Amniotic stem cell (primary cell): ENCODE measurements at places on chromosomes 2 and 18.

- DNase-seq: no peak
Measured at GRCh38 chr2:63122921-63123320, 72.3 kb downstream of the OTX1 start.

DNA sequence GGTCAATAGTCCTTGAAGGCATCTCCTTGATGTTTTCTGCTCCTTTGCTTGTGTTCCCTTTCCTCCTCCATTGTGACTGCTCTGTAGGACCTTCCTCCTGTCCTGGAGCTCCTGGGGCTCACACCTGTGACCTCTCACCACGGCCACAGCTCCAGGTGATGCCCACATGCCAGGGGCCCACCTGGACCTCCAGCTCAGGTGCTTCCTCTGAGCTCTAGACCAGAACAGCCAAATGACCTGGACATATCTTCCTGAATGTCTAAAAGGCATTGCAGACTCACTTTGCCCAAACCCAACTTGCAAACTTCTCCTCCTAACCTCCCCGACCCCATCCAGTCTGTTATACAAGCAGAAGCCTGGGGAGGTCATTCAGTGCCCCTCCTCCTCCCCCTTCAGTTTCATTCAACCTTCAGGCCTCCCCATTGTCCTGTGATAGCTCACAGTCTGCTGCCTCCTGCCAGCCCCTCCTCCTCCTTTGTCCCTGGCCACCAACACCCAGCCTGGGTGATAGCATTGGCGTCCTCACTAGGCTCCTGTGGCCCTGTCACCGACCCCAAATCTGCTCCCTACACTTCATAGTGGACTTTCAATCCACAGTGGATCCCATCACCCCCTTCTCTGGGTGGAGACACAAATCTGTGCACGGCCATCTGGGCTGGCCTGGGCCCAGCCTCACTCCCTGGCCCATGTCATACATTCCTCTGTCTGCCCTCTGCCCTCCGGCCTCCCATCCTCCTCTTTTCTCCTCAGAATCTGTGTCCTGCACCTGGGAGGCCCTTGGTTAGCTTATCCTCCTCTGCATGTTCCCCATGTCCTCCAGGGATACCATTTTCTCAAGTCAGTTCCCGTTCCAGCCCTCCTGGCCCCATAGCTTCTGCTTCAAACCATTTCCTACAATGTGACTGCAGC is 310.4 kb upstream of the HDAC4 start:
- no peak for DNase-seq

GRCh38 chr18:10814336-10814735 is 288.5 kb downstream of the NAPG start:
- no peak for DNase-seq

DNA sequence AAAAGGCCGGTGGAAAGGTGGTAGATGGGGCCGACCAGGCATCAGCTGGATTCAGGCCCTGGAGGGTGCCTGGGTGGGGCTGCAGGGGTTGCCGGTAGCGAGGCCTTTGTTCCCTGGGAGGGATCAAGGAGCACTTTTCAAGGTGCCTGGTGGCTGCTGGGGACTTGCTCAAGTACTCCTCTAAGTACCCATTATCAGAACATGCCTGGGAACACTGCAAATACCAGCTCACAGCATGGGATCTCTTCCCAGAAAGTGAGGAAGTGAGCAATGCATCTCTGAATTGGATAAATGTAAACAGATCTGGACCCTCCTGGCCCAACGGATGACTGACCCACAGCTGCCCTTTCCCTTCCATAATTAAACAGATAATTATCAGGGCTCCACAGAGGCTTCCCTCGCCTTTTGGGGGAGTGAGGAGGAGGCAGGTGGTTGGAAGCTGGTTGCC is 210.5 kb downstream of the SH3RF3 start:
- DNase-seq: peak; percentile 12

GRCh38 chr2:163302141-163302540 is 433.7 kb downstream of the FIGN start:
- no peak for DNase-seq

DNA sequence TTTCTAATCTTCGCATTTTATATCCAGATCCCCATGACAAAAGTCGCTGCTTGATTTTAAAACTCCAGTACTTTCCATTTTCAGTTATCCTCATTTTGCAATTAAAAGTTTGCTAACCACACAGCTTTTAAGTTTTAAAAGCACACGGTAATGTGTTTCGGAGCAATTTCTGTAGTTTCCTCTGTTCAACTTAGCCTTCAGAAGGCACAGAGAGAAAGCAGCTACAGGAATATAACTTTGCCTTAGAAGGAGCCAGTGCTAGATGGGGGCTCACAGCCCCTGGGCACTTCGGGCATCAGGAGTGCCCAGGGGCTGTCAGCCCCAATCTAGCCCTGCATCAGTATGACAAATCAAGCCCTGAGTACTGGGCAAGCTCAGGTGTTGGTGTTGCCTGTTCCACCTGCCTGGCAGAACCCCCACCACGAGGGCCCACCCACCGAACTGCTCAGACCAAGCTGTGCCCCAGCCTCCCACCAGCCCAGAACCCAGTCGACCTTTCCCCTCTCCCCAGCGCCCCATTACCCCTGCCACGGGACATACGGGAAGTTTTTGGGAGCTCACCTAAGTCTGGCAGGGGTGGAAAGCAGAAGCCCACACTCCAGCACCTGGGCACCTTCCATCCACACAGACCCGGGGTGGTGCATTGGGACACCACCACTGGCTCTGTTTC is 47.3 kb downstream of the TRABD2A start:
- no peak for DNase-seq

GRCh38 chr2:224440988-224441387 is 39.1 kb upstream of the FAM124B start:
- no peak for DNase-seq

- no peak for DNase-seq
Measured at GRCh38 chr2:8170552-8171327, 511.1 kb upstream of the ID2 start.

- DNase-seq: no peak
Measured at GRCh38 chr2:216410550-216410949, 1.7 kb upstream of the SMARCAL1 start.

DNA sequence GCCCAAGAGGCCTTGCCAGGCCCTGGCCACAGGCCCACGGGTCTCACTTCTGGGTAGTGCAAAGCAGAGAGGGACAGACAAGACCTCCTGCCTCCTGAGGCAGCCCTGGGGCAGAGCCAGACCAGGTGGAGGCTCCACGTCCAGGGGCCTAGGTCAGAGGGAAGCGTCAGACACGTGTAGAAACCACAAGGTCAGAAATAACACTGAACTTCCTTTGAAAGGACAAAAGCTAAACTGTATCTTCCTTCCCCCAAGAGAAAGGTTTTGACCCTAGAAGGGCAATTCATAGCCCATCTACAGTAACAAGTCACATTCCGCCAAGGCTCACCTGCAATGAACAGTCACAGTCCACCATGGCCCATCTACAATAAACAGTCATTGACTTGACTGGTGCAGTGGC is 17.9 kb downstream of the SDC1 start:
- no peak for DNase-seq

DNA sequence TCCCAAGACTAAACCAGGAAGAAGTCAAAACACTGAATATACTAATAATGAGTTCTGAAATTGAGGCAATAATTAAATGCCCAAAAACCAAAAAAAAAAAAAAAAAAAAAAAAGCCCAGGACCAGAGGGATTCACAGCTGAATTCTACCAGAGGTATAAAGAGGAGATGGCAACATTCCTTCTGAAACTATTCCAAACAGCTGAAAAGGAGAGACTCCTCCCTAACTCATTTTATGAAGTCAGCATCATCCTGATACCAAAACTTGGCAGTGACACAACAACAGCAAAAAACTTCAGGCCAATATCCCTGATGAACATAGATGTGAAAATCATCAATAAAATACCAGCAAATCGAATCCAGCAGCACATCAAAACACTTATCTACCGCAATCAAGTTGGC is 108.5 kb upstream of the COL3A1 start:
- no peak for DNase-seq

- DNase-seq: peak; percentile 41
Measured at GRCh38 chr2:57373530-57373929, 673.1 kb upstream of the VRK2 start.

DNA sequence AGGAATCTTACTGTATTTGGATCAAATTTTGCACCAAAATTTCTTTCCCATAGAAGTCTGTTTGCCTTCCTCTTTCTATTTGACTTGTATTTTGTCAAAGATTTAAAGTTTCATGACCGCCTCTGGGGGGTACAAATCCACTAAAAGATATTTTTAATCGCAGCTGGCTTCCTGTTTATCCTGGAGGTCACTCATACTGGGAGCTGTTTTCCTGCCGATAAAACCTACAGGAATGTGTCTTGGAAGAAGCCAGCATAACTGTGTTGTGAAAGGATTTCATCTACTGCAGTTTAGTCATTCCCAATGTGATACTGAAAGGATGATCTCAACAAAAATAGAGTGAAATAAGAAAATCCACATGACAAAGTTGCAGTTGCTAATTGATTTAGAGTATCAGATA is 184.0 kb downstream of the RIT2 start:
- no peak for DNase-seq

GRCh38 chr2:45973426-45973825 is 322.0 kb downstream of the PRKCE start:
- DNase-seq: no peak

DNA sequence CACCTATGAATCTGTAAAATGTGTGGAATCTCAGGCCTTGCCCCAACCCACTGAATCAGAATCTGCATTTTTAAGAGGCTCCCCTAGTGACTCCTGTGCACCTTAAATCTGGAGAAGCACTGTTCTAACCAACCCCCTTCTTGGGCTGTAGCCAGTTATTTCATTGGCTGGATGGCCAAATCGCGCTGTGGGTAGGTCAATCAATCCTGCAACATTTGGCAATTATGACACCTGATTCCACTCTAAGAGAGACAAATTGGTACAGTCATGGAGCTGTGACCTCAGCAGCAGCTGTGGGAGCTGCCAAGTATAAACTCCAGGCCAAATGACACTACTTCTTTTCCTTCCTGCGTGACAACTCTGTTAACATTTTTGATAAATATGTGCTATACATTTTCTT is 208.7 kb downstream of the CLIP4 start:
- DNase-seq: no peak

DNA sequence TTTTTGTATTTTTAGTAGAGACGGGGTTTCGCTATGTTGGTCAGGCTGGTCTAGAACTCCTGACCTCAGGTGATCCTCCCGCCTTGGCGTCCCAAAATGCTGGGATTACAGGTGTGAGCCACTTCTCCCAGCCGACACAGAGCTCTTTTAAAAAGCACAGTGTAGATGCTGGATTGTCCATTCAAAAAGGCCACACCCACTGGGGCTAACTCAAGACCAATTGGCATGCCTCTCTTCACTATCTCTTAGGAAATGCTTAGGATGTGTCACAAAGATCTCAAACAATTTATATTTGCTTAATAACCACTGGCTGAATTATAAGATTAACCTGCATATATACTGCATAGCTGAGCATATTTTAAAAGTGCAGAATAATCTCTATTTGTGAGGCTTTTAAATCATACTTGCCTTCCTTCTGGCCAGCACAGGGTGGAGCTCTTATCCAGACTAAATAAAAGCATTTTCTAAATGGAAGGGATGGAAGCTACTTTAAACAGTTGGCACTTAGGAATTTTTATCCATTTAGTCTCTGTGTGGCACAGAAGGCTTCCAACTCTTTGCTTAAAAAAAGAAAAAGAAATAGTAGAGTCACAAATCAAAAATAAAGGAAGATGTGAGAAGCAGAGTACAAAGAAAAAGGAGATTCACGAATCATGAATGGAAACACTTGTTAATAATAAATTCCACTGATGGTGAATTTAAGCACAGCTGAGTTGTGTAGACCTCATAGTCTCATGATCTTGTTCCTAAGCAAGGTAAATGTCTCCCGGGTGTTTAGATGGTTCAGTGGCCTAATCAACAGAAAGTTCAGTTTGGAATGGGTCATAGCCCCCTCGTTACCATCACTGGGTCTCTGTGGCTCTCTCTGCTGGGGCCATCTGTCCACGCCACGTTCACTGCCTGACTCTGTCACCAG is 22.4 kb downstream of the CRYGD start:
- DNase-seq: no peak

DNA sequence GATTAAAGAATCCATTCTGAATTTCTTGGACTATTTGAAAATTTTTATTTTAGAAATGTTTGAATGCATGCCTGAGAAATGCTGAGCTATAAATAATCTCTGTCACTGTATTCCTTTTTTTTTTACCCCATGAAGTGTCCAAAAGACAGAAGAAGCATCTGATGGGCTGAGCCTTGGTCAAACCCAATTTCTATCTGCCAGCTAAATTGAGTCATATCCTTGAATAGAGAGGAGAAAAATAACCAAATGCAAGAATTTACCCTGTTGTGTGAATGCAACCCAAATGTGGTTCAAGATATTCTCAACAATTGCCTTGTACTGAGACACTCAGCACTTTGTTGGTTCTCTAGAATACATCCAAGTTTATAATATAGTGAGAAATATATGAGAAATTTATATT is 223.5 kb downstream of the UBE2E3 start:
- DNase-seq: no peak

- peak; percentile 19 for DNase-seq
Measured at GRCh38 chr2:200905618-200906296, 16.6 kb downstream of the NIF3L1 start.

DNA sequence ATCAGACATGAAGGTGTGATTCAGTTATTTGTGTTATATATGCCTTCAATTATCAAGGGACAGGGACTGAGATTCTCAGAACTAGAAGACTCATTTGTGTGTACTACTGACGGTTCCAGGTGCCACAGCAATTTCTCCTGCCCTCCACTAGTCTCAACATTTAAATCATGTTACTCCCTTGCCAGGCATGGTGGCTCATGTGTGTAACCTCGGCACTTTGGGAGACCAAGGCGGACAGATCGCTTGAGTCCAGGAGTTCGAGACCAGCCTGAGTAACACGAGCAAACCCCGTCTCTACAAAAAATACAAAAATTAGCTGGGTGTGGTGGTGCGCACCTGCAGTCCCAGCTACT is 1.1 kb downstream of the CNDP2 start:
- no peak for DNase-seq

- no peak for DNase-seq
Measured at GRCh38 chr2:110865188-110865587, 132.8 kb downstream of the ACOXL start.

DNA sequence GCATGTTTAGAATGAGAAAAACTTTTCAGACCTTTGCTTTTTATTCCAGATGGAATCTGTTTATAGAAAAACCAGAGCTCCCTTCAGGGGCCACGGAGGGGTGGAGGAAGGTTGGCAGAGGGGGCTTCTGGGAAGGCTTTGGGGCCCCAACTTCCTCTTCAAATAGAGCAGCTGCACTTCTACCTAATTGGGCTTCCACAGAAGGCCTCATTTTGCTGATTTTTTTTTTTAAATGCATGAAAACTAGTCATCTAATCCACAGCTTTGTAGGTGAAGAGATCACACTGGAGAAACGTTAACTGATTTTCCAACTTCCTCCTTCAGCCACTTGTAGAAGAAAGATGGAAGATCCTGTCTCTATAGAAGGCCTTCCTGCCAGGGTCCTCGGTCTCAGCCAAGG is 181.8 kb downstream of the BCL11A start:
- no peak for DNase-seq

GRCh38 chr2:70558195-70558808 is 4.7 kb upstream of the TGFA start:
- DNase-seq: no peak
